NCI-H774 (cell line): ENCODE measurements at places on chromosomes 3 and 15.

DNA sequence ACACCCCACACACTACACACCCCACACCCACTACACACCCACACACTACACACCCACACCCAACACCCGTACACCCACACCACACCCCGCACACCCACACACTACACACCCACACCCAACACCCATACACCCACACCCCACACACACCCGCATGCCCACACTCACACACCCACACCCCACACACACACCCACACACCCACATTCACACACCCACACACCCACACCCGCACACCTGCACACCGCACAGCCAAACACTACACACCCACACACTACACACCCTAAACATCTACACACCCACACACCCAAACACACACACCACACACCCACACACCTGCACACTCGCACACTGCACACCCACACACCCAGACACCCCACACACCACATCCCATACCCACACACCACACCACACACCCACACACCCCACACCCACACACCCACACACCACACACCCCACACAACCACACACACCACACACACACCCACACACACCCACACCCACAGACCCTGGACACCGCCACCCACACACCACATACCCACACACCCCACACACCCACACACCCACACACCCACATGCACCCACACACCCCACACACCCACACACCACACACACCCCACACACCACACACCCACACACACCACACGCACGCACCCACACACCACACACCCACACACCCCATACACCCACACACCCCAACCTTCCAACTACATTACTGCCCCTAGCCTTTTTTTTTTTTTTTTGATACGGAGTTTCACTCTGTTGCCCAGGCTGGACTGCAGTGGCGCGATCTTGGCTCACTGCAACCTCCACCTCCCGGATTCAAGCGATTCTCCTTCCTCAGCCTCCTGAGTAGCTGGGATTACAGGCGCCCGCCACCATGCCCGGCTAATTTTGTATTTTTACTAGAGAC, 16.9 kb downstream of the CEP19 start:
- DNase-seq, result no peak

DNA sequence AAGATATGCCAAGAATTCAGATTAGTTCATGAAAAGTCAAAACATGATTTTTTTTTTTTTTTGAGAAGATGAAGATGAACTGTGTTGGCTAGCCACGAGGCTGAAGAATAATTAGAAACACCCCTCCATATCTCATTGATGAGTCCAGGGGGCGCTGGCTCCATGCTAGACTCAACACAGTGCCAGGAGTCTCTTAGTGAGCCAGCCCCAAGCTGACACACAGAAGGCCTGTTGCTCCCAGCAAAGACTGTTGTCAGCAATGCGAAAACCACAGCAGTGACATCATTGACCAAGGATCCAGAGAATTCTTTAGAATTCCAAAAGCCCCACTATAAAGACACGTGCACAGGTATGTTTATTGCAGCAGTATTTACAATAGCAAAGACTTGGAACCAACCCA, 185.2 kb downstream of the ANXA2 start:
- no peak for DNase-seq

GRCh38 chr3:72804361-72804760, 43.9 kb downstream of the SHQ1 start:
- no peak for DNase-seq

- no peak for DNase-seq
Measured at GRCh38 chr3:27545061-27545460, 60.9 kb upstream of the SLC4A7 start.

DNA sequence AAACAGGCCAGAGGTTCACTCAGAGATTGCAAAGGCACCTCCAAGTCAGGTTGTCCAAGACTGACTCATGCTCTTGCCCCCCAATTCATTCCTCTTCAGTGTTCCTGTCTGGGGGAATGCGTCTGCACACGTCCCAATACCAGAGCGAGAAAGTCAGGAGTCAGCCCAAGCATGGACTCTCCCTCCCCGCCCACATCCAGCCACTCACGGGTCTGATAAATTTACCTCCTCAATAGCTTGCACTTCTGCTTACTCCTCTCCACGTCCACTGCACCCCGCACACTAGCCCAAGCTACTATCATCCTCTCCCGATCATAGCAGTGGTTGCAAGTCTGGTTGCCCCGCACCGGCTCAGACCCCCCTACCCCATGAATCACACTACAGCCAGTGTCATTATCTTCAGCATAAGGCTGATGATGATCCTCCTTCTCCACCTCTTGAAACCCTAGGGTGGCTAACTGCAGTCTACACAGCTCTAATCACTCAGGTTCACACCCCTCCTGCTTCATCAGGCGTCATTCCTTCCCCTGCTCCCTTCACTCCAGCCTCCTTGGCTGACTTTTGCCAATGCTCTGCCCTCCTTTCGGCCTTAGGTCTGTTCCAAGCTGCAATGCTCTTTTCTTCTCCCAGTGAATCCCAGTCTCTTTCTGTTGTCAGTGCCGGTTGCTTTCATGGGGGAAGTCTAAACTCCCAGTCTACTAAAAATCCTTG, 27.6 kb upstream of the MYO1E start:
- no peak for DNase-seq

DNA sequence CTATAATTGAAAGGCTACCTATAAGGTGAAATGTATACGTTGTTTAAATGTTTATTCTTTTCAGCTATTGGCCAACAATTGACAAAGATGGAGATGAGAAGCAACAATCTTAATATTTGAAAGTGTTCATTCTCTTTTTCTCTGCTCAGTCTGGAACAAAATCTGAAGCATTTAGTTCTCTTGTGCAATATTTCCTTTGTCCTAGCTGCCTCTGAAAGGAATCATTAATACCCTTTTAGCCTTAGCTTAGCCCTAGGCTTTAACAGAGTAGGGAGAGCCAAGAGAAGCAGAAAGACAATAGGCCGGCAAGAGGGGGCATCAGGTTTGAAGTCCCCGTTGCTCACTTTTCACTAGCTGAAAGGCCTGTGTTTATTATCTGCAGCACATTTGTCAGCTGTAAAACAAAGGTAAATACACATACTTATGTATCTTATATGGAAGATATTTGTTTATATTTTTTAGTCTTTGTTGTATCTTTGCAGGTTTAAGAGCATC, 422.5 kb upstream of the SEMA6D start:
- DNase-seq, result no peak
